ENCODE measurements at places on chromosomes 3 and 15.

DNA sequence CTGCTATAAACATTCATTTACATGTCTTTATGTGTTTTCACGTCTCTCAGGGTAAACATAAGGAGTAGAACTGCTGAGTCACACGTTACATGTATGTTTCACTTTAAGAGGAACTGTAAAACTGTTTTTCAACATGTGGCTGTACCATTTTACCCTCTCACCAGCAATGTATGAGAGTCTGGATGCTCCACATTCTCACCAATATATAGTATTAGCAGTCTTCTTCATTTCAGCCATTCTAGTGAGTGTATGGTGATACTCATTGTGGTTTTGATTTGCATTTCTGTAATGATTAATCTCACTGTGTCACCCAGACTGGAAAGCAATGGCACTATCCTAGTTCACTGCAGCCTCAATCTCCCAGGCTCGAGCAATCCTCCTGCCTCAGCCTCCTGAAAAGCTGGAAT, 37.1 kb downstream of the PHC3 start:
- DNase-seq, result no peak

GRCh38 chr3:194007592-194008337, 128.2 kb upstream of the HES1 start:
- no peak for DNase-seq

DNA sequence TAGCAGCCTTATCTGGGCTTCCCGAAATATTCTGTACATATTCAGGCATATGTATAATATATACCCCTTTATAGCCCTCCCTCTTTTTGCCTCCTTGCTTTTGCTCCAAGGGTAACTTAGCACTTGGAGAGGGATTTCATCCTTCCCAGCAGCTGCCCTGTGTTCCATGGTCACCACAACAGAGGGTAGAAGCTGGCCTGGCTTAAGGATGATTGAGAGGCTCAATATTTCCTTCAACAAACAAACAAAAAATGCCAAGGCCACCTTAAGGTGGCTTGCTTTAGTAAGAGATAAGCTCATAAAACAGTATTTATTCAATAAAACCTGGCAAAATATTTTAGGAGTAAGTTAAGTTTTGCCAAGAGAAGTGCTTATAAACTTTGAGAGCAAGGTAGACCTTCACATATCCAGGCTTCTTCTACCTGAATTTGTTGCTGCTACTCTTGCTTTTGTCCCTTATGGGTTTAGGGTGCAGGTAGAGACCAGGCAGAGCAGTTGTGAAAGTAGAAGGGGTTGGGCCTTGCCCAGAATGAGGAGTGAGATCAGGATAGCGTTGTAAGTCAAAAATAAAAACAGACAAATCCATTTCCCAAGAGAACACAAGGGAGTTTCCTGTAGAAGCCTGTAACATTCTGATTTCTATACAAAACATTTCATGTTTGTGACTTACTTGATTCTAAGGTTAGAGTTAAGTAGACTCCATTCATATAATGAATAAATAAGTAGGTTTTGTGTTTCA, 52.7 kb upstream of the ATOSA start:
- no peak for DNase-seq

GRCh38 chr3:151383111-151383510, 1.4 kb downstream of the P2RY12 start:
- no peak for DNase-seq

- no peak for DNase-seq
Observed at GRCh38 chr3:180870008-180870699, 42.3 kb upstream of the FXR1 start.

DNA sequence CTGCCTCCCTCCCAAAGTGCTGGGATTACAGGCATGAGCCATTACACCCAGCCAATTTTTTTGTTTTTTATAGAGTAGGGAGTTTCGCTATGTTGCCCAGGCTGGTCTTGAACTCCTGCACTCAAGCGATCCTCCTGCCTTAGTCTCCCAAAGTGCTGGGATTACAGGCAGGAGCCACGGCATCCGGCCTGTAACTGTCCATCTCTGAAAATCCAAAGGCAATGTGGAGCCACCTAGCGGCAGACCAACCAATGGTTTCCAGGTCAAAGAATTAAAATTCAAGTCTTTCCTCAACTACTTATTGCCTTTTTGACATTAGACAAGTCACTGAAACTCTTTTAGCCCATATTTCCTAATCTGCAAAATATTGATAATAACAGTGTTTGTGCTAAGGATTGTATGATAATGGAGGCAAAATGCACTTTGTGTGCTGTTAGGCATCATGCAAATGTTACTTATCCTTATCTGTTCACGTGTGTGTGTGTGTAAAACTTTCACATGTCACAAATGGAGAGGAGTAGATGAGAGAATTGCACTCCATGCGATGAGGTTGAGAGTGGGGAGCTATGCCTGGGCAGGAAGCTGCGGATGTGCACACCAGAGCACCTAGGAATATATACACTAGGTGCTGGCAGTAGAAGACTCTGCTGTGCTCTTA, 48.7 kb downstream of the COL8A1 start:
- DNase-seq, result no peak

DNA sequence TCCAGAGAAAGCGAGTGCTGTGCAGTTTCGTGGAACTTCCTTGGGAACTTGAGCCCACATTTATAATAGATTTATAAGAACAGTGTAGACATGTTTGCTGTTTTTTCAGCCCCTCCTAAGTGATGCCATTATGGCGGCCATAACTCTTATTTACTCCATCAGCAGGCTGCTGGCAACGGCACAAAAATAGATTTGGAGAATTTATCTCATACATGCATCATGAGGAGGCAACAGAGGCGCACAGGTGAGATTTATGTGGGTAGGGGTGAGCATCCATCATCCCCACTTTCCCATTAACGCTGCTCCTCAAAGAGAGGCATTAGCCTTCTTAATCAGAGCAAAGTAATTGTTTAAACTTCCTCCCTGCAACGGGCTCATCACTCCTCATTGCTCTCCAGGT, 182.5 kb downstream of the RAB11A start:
- DNase-seq, result no peak

DNA sequence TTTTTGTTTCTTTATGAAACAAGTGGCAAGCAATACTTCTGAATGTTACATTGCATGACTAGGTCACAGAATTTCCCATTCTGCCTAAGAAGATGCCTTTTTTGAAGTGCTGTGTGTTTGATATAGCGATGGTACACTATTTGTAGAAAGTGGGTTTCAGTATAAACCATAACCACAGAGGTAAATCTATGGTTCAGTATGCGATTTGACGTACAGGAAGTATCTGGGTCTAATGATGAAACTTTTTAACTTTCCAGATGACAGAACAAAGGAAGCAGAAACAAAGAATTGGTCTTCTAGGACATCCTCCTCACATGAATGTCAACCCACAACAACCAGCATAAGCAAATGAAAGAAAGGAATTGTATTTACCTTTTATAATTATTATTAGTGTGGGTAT, 133.4 kb upstream of the BHLHE40 start:
- no peak for DNase-seq

- DNase-seq, result no peak
Observed at GRCh38 chr3:132847849-132848625, 125.8 kb upstream of the NPHP3 start.

DNA sequence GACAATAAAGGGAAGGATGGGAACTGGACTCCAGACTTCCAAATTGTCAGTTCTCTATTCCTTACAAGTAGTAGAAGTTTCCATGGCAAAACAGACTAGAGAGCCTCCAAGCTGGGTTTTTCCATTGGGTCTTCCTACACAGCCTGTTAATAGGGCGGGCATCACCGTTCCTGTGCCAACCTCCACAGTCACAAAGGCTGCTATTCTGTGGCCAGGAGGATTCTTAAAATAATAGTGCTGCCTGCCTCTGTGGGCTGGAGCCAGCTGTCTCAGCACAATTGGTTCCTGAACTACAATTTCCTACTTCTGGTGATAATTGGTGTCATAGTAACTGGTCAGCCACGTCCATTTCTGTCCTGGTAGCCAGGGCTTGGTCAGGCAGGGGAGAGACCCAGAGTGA, 38.6 kb downstream of the LYZL4 start:
- DNase-seq, result no peak

DNA sequence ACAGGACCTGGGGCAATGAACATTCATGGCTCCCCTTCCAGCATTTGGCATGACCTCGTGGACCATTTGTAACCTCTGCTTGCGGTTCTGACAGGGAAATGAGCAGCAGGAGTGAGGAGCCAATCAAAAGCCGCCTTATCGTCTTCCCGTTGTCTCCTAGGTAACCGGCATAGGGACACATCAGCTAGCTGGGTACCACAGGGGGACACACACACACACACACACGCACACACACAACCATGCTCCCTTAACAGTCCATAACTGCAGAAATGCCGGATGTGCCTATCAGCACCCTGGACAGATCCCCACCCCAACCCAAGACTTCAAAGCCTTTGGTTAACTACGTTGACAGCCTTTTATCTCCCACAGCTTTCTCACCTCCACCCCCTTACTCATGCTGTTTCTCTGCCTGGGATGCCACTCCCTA, 53.4 kb upstream of the CCDC174 start:
- no peak for DNase-seq

DNA sequence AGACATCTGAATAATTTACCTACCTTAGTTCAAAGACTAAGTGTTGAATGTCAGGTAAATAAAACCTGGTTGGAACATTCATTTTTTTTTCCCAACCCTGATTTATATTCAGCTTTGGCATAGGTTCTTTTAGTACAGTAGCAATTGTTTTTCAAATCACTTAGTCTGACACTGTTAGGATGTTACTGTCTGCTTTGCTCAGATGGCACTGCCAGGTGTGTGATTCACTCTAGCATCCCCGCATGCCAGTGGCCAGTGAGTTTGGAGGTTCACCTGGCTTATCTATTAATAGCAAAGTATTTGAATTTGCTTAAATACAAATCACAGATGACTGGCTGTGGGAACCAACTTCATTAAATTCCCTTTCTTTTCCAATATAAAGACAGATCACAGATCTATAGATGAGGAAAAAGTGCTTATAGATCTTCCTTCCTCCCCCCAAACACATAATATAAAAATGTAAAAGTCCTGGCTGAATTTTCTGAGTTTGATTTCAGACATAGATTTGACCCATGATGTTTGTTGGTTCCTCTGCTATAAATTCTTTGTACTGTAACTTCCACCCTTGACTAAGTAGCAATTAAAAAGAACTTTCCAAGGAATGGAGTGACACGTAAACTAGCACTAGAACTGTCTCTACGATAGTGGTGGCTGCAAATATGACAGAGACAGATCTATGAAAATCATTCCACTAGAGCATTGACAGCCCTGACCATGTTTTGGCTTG, 3.9 kb downstream of the THBS1 start:
- no peak for DNase-seq

GRCh38 chr3:46835054-46835453, 28.2 kb downstream of the MYL3 start:
- DNase-seq, result no peak

DNA sequence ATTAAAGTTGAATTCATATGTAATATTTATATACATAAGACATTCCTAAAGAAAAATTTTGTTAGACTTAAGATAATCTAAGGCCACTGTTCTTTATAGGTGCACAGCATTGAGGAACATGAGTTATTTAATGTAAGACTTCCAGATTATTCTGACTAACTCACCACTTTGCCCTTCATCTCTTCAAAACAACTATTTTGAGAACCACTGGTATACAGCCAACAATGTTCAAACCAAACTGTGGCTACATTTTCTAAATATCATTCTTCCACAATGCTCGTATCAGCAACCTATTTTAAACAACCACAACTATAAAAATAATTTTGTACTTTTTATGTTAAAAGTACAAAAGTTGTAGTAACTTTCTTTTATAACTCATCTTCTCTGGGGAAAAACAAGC, 199.8 kb upstream of the ALCAM start:
- no peak for DNase-seq

DNA sequence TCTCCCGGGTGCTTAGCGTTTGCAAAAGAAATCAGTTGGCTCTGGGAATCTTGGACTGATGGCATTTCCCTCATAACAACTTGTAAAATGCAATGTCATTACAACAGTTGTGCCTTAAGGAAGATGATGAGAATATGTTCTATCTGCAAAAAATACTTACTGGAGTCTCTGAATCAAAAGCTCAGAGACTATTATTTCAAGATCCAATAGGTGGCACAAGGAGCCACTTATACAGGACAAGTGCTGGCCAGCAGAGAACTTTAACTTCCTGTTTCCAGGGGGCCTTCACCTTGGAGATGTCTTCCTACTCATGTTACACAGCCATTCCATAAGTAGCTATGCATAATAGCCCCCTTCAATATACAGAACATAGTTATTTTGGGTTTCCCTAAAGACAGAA, 8.9 kb upstream of the RPS27L start:
- DNase-seq, result no peak

DNA sequence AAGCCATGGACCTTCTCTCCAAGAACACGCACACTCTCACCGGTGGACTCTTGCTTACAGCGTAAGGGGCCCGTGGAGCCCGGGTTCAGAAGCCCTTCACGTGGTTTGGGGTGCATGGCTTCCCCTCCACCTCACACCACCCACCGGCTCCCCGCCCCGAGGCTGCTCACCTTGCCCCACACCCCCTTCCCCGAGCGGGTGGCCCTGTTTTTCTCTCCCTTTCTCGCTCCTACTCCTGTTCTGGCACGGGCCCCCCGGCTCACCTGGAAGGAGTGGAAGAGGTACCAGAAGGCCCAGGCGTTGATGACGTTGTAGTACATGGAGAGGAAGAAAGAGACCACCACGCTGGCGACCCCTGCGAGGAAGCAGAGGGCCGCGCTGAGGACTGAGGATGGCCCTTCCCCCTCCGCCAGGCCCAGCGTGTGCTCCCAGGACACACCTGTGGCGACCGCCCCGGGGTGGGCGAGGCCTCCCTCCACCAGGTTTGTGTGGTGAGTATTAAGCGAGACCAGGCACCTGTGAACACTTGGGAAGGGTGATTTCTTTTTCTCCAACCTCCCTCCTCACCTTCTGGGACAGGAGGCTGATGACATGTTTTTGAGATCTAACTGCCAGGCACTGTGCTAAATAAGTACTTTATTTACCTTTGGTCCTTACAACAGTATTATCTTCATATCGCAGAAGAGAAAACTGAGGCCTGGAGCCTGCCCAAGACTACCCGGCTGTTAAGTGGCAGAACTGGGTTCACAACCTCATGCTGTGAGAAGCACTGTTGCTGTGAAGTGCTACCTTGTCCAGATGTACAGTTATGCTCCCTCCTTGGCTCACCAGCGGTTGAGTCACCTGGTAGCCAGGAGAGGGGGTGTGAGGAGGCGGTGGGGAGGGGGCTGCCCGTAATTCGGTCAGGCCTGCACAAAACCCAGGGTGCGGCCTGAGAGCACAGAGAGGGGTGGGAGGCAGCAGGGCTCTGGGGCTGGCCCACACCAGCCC, 16.3 kb downstream of the SLC6A20 start:
- DNase-seq, result no peak
